ENCODE measurements at places on chromosomes 7 and 10.

DNA sequence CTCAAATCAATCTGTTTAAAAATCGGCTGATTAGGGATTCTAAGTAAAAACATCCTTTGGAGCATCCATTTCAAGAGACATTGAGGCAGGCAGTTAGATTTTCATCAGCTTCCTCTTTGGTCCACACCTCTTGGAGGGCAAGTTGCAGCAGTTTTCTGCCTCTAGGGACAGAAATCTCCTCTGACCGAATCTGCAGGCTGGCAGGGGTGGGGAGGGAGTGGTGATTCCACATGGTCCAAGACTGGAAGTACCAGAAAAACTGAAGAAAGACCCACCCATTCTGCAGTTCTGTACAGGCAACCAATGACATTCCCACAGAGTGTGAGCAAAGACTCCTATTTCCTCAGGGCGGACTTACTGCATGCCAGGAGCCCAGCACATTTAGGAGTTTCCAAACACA is 29.0 kb downstream of the FGFBP3 start:
- DNase-seq = no peak

GRCh38 chr10:78914502-78915189 is 154.1 kb upstream of the ZMIZ1 start:
- DNase-seq = no peak

DNA sequence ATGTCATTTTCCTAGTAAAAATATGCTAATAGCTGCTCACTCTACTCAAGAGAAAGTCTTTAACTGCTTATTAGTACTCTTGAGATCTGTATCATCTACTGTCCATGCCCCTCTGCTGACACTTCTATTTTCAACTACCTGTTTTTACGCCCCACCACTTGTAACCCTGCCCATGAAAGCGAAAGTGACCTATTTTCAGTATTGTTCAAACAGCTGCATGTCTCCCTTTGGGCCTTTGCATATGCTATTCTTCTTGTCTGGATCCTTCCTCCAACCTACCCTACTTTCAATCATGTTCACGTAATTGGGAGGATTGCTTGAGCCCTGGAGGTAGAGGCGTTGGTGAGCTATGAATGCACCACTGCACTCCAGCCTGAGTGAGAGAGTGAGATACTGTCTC is 1481.3 kb downstream of the GATA3 start:
- DNase-seq = no peak

- no peak for DNase-seq
Measured at GRCh38 chr7:109476409-109476808, 906.7 kb downstream of the DNAJB9 start.

- DNase-seq = no peak
Measured at GRCh38 chr7:117937753-117938483, 64.7 kb upstream of the CTTNBP2 start.
